NCI-H187 (cell line): ENCODE measurements at places on chromosomes 7 and 10.

DNA sequence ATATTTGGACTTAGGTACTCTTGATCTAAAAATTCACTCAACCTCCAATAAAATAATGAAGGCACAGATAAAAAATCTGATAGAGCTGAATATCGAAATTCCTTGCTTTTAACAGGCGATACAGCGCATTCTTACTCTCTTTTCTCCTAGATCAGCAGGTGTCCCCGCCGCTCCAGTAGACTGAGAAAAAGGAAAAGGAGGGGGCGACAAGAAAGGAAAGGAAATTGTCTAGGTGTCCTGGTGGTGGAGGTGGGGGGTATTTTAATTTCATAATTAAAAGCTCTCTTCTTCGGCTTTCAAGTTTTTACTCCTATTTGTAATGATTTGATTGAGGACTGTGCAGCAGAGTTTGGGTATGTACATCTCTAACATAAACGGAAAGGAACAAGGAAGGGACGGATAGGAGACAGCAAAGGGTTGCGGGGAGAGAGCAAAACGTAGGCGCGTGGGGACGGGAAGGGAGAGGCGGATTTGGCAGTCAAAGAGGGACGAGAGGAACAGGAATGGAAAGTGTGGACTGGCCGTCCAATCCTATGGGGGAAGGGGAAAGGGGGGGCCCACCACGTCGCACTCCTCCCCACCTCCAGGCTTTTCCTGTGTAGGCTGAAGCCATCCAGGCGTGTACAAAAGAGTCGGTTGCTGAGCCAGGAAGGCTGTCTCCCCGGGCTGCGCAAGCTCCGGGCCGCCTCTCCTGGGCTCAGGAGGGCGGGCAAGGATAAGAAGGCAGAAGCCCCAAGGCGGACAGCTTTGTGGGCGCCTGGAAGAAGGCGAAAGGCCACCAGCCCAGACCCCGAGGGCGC, 875 bp upstream of the HECTD2 start:
- DNase-seq: peak; percentile 47

- no peak for DNase-seq
Observed at GRCh38 chr10:50540826-50541122, 83.0 kb downstream of the SGMS1 start.

- no peak for DNase-seq
Observed at GRCh38 chr10:5683065-5683464, 1.6 kb upstream of the TASOR2 start.

DNA sequence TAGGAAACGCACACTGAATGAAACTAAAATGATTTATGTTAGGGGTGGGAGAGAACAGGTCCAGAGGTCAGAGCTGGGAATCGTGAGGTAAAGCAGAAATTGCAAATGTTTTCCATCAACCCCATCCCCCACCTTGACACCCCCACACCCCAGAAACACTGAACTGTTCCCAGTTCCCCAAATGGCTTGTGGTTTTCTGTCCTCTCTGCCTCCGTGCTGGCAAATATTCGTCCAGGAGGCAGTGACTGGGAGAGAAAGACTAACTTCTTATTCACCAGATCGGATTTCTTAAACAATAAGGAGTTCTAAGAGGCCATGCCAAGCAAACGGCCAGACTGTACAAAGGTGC, 730 bp upstream of the RASSF4 start:
- no peak for DNase-seq

DNA sequence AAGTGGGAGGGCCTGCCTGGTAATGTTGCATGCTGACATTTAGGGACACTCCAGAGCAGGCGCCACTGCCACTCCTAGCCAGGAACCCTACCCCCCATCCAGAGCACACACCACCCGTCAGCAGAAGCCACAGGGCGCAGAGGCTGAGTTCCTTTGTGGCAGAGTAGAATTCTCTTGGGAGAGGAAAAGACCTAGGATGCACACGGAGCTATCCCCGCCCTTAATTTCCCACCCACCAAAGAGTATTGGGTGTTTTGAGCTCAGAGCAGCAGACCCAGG, 702 bp upstream of the INSYN2A start:
- no peak for DNase-seq

DNA sequence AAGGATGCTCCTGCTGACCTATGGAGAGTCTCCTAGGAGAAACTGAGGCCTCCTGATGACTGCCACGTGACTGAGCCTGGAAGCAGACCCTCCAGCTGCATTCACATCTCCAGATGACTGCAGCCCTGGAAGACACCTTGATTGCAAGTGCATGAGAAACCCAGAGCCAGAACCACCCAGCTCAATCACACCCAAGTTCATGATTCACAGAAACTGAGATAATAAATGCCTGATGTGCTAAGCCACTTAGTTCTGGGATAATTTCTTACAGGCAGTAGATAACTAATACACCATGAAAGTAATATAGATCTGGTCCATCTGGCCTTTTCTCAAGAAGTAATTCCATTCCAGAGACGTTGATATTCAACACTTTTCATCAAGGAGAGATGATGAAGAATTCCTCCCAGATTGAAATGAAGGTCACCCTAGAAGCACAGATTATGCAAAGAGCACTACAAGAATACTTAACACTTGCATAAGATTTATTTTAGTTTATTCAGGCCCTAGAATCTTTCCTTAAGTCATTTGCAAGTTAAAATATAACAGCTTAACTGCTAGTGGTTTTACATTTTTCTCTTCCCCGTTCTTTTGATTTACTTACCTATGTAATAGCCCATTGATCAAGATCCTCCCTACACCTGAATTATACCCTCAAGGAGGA, 208.2 kb upstream of the INHBA start:
- no peak for DNase-seq

GRCh38 chr7:11748884-11749283, 83.1 kb downstream of the THSD7A start:
- DNase-seq: no peak

DNA sequence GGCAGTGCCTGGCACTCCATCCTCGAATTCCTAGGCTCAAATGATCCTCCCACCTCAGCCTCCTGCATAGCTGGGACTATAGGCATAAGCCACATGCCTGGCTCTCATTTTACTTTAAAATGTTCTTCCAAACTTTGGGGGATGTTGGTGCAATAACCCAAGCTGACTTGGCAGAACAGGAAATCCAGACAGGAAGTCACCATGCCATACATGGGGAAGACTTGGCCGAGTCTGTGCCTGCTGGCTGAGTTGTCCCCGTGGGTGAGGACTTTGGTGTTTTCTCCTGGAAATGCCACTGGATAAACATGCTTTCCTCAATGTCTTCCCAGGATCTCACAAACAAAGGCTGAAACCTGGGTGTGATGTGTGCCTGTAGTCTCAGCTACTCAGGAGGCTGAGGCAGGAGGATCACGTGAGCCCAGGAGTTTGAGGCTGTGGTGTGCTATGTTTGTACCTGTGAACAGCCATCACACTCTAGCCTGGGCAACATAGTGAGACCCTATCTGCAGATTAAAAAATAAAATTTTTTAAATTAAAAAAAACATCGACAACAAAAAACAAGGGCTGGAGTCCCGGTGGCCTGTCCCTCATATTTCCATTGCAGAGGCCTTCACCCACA, 19.8 kb downstream of the HKDC1 start:
- DNase-seq: no peak

- DNase-seq: no peak
Observed at GRCh38 chr10:98472196-98472595, 25.5 kb upstream of the HPS1 start.

GRCh38 chr7:117386110-117386706, 41.1 kb downstream of the ASZ1 start:
- DNase-seq: no peak

- no peak for DNase-seq
Observed at GRCh38 chr10:128612195-128612594, 486.0 kb upstream of the MKI67 start.

GRCh38 chr7:157558875-157559595, 222.2 kb downstream of the DNAJB6 start:
- DNase-seq: no peak

- no peak for DNase-seq
Observed at GRCh38 chr7:149637911-149638565, 135.3 kb downstream of the ZNF467 start.

DNA sequence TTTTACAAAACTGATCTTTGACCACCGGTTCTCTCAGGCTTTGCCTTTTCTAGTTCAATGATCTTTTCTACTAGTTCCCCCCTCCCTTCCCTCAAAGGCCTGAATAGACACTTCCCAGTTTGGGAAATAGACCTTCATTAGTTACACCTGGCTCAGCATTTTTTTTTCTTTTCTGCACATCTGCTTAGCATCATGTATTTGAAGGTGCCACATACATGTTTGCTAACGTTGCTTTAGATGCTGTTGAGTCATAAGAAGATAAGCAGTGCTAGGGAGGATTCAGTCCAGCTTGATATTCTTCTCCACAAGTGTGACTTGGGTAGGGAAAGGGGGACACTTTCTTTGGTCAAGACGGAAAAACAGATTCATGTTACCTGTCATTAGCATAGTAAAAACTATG, 78.3 kb downstream of the BICC1 start:
- no peak for DNase-seq

DNA sequence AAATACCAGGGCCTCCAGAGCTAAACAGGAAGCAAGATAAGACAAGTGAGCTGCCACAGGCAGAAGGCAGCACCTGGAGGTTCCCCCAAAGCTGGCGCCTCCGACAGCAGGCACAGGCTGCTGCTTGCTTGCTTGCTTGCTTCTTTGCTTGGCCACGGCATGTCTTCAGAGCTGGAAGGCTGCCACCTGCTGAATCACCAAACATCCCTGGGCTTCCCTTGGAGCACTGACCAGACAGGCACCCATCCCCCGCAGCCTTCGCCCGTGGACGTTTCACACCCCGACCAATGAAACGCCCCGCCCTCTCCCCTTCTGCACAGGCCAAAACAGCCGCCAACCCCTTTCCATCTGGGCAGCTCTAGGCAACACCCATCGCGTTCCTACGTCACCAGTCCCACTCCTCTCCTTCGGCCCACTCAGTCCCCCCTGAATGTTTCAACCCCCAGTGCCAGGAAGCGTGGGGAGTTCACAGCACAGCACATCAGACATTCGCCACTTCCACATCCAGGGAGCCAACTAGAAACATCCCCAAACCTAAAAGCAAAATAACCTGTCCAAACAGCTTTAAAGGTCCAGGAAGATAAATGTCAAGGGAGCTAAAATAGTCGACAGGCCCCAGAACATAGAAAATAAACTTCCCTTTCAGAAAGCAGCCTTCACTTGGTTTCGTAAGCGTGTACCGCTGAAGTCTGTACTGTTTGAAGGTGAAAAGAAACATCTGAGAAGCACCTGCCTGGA, 1.6 kb downstream of the SGMS1 start:
- DNase-seq: no peak

DNA sequence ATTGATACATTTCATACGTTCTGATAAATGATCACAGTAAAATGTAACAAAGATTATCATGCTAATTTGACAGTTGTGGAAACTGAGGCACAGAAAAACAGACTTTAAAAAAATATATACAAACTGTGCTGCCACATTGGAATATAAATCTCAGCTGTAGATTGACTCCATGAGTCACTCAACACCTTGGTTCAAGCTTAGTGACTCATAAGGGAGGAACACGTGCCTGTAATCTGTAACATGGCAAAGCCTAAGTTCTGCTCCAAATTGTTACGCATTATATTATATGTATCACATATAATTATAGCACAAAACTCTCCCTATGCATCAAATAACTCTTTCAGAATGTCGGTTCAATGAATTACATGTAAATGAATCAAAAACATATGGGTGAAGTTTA, 1047.5 kb downstream of the GATA3 start:
- DNase-seq: no peak

- no peak for DNase-seq
Observed at GRCh38 chr7:77216181-77216845, 16.7 kb upstream of the FGL2 start.

DNA sequence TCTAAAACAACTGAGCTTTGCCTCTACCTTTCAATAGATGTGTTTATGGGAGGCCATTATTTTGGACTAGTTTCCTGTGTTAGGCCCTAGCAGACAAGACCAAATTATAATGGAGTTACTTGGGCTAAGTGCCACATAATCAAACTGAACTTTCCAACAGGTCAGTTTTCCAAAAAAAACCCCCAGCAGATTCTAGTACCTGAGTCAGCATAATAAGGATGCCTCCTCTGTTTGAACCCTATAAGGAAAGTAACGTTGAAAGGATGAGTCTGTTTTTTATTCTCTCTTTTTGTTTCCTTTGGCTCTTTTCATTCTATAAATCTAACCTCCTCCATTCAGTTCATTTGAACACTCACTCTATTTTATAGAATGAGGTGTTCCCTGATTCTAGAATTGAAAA, 148.1 kb upstream of the FAM3C start:
- DNase-seq: no peak

DNA sequence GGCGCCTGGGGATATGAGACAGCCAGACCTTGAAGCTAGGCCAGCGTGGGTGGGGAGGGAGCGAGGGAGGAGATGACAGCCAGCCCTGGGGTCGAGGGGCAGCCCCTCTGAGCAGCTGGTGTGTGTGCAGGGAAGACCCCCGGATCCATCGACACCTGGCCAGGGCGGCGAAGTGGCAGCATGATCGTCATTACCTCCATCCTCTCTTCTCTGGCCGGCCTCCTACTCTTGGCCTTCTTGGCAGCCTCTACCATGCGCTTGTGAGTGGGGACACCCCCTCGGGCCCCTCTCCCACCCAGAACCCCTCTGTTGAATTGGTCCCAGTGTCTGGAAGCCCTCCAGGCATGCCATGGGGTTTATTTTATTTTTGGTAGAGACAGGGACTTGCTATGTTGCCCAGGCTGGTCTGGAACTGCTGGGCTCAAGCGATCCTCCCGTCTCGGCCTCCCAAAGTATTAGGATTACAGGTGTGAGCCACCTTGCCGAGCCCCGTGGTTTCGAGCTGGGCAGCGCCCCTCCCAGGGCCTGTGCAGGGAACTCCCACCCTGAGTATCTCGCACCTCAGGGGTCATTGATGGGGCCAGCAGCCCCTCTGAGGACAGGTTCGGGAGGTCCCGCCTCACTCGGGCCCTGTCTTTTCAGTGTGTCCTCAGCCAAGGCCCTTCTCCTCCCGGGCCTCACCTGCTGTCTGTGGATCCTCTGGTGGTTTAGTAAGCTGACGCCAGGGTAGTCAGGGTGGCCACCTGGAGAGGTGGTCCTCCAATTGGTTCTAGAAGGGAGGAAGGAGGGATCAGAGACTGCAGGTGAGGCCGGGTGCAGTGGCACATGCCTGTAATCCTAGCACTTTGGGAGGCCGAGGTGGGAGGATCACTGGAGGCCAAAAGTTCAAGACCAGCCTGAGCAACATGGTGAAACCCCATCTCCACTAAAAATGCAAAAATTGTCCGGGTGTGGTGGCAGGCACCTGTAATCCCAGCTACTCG, 3.8 kb downstream of the UPK3B start:
- DNase-seq: no peak

GRCh38 chr7:101465576-101466196, 103.0 kb downstream of the COL26A1 start:
- no peak for DNase-seq

- DNase-seq: no peak
Observed at GRCh38 chr10:96830511-96831199, 1.4 kb upstream of the LCOR start.

GRCh38 chr10:113689057-113689456, 9.3 kb downstream of the CASP7 start:
- DNase-seq: no peak

DNA sequence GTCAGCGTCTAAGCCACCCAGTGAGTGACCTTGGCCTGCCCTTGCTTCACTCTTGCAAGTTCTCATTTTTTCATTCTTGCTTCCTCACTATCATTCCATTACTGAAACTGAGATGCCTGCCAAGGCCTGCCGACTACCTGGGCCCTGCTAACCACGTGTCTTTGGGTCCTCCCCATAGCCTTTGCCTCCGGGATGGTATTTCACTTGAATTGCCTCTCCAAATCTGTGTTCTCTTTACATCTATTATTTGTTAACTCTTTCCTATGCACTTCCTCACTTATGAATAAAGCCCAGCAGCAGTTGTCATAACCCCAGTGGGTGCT, 234.6 kb downstream of the SNX10 start:
- DNase-seq: no peak
